ENCODE measurements at places on chromosomes 2 and 18. TPM values are rescaled to one million over a fixed set of nuclear protein-coding genes. Genes with fewer than 3 reads are reported as not detected.

Gene CEP192
- total RNA-seq = 15.5 TPM

Gene KYNU
- 1.7 TPM for total RNA-seq

Gene BIN1
- 26.1 TPM for total RNA-seq

Gene ABCG5
- total RNA-seq = not detected

Gene UGT1A8
- not detected for total RNA-seq

Gene CDC42EP3
- 19.9 TPM for total RNA-seq

Gene RALB
- total RNA-seq = 45.9 TPM

Gene HOXD12
- total RNA-seq = not detected

Gene WDR33
- total RNA-seq = 15.1 TPM

Gene SP5
- not detected for total RNA-seq

Gene ZNF142
- 10.9 TPM for total RNA-seq

Gene ZNG1B
- 12.1 TPM for total RNA-seq

Gene AMER3
- total RNA-seq = not detected

Gene GNAL
- 17.6 TPM for total RNA-seq

Gene POTEJ
- total RNA-seq = not detected

Gene ADAM23
- 5.1 TPM for total RNA-seq

All from hair follicular keratinocyte (primary cell).